SW480 (cell line): ENCODE measurements at places on chromosomes 16 and 17.
A peak's percentile ranks its signal among the peaks of the same experiment; 100 is the strongest.

- DNase-seq = no peak
Observed at GRCh38 chr16:67486805-67487204, 3.5 kb upstream of the AGRP start.

DNA sequence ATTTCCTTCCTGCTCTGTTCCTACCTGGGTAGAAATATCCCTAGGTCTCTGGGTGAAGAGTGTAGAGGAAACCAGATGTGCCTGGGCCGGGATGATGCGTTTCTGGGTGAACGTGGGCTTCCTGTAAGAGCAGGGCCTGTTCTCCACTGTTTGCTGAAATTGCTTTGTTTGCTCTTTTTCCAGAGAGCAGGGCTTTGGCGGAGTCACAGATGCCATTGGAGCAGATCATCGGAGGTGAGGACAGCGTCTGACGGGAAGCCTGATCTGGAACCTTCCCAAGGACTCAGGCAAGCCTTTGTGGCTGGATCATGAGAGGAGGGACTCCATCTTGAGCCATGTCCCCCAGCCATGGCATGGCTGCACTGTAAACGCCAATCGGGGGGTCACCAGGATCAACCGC, 15.4 kb downstream of the DHODH start:
- DNase-seq = no peak

GRCh38 chr17:77133087-77133638, 7.6 kb upstream of the SEC14L1 start:
- no peak for DNase-seq

DNA sequence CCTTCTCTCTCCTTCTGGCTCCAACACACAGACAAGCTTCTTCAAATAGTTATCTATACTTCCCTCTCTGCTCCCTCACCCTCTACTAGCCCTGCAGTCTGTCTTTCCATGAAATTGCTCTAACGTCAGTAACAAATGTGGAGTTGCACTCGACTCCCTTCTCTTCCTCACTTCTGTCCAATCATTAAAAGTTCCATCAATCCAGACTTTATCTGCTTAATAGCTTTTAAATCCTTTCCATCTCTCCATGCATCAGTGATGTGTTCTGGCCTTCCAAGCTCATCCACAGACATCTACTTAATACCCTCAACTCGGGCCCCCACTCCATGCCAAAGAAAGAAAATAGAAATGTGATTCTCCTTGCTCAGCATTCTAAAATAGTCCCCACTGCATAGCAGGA, 422.1 kb upstream of the CDH5 start:
- no peak for DNase-seq

GRCh38 chr17:73423159-73423715, 111.4 kb upstream of the CDC42EP4 start:
- no peak for DNase-seq

- no peak for DNase-seq
Observed at GRCh38 chr17:70987867-70988340, 818.6 kb downstream of the KCNJ2 start.

GRCh38 chr16:75116081-75116910, at the start of gene LDHD:
TSS of gene LDHD (minus strand) at chr16:75116780. CDS start at chr16:75116720, 60 bp downstream.
- DNase-seq = peak; percentile 67

DNA sequence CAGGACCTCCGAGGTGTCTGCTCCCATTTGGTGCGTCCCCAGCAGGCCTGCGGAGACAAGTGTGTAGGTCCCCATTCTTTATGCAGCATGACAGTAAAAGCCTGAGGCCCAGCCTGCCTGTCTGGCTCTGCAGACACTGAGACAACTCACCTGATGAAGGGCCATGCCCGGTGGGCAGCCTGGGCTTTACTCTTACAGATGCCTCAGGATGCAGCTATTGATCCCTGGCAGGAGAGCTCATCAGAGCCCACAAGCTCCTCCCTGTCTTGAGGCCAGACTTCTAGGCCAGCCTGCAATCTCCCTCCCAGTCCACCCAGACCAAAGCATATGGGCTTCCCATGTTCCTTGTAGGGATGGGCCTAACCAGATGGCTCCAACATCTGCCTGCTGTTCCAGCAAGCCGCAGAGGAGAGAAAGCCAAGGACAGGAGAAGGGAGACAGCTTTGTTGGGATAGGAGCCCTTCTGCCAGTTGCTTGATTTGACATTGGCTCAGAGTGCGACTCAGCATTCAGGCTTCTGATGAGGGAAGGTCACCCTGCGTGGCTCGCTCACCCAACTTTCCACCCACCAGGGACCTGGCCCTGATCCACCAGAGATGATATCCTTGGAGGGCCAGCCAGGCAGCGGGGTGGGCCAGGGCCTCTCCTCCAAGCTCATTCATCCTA, 87.5 kb downstream of the SOCS1 start:
- DNase-seq = no peak

DNA sequence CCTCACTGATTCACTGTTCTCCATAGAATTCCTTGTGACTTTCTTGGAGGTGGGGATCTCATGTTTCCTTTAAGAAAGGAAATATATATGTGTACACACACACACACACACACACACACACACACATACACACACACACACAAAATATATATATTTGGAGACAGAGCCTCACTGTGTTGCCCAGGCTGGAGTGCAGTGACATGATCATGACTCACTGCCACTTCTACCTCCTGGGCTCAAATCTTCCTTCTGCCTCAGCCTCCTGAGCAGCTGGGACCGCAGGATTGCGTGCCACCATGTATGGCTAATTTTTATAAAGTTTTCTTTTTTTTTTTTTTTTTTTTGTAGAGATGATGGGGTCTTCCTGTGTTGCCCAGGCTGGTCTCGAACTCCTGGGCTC, 45.9 kb downstream of the CDH13 start:
- no peak for DNase-seq

DNA sequence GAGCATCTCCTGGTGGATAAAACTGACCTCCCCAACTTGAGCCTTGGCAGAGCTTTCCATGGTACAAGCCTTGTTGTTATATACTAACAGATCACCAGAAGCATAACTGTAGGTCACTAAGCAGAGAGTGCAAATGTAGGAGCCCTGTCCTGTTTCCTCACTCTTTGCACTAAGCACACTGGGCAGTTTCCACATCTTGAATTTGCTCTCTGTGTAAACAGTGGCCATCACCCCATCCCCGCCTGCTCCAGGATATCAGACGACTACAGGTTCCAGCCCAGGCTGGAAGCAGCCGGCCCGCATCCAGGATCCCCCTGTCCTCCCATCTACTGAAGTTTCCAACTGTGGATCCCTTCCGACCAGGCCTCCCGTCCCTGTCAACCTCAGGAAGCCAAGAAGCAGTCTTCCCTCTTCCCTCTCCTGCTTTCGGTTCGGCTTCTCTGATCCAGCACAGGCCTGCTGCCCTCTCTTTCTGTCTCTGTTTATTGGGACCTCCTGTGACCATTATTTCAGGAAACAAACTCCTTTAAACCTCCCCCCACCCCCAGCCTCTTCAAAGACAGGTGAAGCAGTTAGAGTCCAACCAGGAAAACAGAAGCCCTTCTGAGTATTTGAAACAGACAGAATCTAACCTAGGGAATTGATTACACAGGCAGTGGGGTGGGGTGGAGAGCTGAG, 22.6 kb upstream of the CACNG4 start:
- DNase-seq = no peak

DNA sequence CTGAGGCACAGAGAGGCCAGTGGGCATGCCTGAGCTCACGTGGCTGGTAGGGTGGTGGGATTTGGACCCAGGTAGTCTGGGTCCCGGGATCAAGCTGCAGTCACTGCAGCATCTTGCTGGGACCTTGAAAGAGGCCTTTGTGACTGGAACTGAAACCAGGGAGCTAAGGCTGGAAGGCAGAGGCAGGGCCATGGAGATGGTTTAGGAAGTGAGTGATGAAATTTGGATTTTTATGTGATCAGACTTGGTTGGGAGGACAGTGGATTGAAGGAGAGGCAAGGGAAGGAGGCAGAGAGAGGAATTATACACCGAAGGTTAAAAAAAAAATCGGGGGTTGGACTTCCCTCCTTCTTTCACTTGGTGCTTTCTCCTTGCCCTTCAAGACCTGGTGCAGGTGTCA, 255.4 kb upstream of the CACNG5 start:
- no peak for DNase-seq

GRCh38 chr17:4409659-4410058, 24.1 kb upstream of the SPNS3 start:
- DNase-seq = no peak

DNA sequence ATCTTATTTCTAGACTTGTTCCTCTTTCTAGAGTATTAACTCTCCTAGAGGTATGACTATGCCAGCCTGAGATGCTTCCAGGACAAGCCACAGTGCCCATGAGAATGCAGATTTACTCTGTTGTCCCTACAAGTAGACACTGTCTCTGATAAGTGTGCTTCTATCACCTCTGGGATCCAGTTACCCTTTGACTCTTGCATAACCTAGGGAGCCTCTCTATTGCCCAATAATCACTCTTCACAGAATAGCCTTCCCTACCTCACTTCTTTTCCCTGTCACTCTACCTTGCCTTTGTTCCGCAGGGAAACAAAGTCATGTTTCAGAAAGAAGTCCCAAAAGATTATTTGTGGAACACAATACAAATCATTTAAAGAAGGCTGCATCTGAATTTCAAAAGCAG, 1.6 kb upstream of the KRT34 start:
- no peak for DNase-seq

DNA sequence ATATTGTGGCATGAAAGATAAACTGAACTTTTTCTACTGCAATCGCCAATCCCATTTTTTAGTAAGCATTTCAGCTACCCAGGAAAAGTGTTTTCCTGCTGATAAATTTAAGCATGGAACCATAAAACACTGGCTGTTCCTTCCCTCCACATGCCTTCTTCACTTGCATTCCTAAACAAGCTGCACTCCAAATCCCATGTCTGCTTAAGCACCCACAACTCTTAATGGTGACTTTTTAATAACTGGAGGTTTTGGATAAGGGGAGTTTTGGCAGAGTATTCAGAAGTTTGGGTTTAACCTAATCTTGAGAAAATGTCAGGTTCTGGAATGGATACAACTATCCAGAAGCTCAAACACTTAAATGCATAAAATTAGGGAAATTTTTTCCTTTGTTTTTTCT, 345.6 kb upstream of the CA10 start:
- no peak for DNase-seq

- no peak for DNase-seq
Observed at GRCh38 chr16:9425236-9425635, 333.8 kb downstream of the HAPSTR1 start.

DNA sequence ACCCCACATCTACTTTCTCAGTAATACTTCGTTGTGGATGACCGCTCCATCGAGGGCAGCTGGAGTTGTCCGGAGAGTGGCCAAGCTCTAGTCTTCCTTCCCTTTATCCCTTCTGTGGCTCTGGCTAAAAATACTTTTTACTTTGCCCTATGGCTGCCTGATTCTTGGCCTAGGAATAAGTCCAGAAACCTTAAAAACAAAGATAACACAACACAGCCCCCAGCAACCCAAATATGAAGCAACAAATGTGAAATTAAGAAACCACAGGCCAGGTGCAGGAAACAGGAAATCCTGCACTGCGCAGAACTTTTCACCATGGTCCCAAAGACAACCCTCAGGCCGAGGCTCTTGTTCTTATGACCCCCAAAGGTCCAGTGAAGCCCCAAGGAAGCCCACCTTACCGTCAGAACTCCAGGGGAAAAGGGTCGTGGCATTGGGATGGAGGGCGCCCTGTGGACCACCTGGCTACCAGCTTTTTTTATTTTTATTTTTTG, 26.0 kb downstream of the TK2 start:
- no peak for DNase-seq

DNA sequence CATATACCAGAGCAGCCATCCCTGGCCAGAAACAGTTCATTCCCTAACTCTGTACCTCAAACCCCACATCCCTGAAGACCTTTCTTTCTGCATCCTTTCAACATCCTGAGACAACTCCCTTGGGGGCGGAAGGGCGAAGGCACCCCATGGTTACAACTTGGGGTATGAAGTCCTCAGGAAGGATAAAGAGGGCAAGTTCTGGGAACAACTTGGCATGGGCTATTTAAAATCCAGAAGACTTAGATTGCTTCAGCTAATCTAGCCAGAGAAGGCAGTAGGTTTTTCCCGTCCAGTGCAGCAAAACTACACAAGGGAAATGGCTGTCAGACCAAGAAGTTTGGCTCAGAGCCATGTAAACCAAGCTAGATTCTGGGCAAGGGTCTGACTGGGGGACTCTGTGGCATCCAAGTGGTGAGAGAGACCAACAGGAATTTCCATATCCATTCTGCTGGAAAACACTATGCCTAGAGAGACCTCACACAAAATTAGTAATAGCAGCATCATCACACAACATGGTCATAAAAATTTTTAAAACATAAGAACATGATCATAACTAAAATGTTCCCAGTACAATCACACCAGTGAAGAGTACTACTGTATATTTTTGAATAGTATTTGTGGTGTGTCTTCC, 113.2 kb downstream of the CDYL2 start:
- DNase-seq = no peak

DNA sequence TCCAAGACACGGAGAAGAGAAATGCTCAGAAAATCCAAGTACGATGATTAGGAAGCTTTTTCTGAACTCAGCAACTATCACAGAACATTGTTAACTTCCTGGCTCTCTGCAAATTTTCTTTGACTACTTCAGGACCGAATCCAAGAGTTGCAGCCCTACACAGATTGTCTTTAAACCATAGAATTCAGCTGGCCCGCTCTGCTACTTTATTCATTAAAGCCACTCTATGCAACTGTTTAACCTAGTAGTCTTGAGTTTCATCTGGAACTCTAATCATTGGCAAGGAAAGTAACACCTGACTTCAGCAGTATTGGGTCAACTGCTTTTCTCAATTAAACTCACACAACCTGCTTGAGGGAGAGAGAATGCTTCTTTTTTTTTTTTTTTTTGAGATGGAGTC, 210.1 kb downstream of the SLC39A11 start:
- no peak for DNase-seq

- DNase-seq = no peak
Observed at GRCh38 chr16:88170528-88170991, 212.2 kb upstream of the ZNF469 start.

DNA sequence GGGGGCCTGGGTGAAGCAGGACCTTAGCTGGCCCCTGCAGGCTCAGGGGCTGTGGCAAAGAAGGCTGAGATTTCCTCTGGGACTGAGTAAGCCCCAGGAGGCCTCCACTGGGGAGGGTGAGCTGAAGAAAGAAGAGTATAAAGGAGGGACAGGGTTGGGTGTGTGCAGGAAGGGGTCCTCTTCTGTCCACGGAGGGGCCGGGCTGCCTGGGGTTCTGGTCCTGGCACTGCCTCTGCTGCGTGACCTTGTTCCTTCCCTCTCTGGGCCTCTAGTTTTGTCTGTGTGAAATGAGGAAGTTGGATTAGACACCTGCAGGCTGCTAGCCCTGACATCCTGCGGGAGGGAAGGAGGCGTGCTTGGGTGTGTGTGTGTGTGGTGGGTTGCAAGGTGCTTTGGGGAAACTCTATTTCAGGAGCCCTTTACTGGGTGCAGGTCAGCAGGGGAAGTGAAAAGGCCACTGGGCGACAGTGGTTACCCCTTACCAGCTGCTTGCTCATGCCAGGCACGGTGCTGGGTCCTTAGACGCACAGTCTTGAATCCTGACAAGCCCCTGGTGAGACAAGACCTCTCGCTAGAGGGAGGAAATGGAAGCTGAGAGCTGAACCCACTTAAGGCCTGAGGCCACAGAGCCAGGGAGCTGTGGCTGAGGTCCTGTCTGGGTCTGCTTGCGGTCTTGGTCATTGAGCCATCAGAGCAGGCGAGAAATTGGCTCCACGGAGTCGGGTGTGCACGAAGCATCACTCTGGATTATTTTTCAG, 60.7 kb downstream of the OR1D5 start:
- DNase-seq = no peak

- DNase-seq = no peak
Observed at GRCh38 chr17:77909816-77910215, 48.7 kb upstream of the TNRC6C start.
